Left lung (tissue), 14 donors: ENCODE measurements at places on chromosomes 6 and 20. TPM values are rescaled to one million over a fixed set of nuclear protein-coding genes. Genes with fewer than 3 reads are reported as not detected.
A peak's percentile ranks its signal among the peaks of the same experiment; 100 is the strongest.

DNA sequence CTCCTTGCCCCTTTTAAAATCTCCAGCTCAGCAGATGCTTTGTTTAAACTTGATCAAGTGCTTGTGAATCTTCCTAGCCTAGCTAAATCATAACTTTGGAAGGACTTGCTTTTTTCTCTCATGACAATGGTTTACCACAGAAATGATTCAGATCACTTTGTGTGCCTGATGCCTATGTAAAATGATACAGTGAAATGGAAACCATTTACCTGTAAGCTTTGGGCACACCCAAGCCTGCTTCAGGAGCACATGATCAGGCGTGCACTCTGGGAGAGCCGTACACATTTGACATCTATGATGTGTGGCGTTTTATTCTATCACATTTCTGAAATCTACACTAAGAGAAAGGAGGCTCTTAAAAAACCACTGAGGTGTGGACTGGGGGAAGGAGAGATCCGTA, 41.1 kb downstream of the PTPN1 start:
- H3K4me3 ChIP-seq = no peak overlapping the region
- no peak overlapping the region for H3K27ac ChIP-seq
- no peaks in the 10 kb centered on the region for H3K36me3 ChIP-seq
- no peak for DNase-seq
- H3K27me3 ChIP-seq = no peaks in the 10 kb centered on the region
- peaks cover 14% of the 10 kb centered on the region for H3K4me1 ChIP-seq

The OXT gene
- 0.55 TPM for total RNA-seq

GRCh38 chr6:47631797-47632196, 66.6 kb upstream of the ADGRF4 start:
- H3K27ac ChIP-seq = no peak overlapping the region
- H3K27me3 ChIP-seq = no peaks in the 10 kb centered on the region
- DNase-seq = no peak
- H3K36me3 ChIP-seq = no peaks in the 10 kb centered on the region

GRCh38 chr6:23454080-23454976, 671.7 kb upstream of the NRSN1 start:
- H3K4me3 ChIP-seq = no peak overlapping the region
- no peaks in the 10 kb centered on the region for H3K4me1 ChIP-seq
- no peaks in the 10 kb centered on the region for H3K27me3 ChIP-seq
- no peak overlapping the region for H3K27ac ChIP-seq

- H3K27ac ChIP-seq = no peak overlapping the region
- peak overlapping the region; percentile 18 for H3K4me3 ChIP-seq
- peaks cover 38% of the 10 kb centered on the region for H3K4me1 ChIP-seq
- DNase-seq = peak; percentile 29
Observed at GRCh38 chr6:136921381-136921935, 643 bp upstream of the SLC35D3 start.

DNA sequence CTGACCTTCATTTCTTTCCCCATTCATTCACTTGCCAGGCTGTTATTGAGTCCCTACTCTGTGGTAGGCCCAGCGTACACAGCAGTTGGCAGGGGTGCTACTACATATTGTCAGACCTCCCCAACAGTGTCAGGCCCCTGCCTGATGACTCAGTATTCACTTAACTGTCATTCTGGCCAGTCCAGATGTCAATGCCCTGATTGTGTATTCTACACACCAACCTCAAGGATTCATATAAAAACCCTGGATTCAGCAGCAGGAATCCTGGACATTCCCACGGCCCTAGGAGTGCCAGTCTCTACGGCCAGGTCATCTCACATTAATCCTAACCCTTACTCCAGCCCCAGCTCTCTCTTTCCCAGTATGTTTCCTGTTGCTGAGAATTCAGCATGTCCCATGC, 151.5 kb downstream of the TASP1 start:
- no peaks in the 10 kb centered on the region for H3K27me3 ChIP-seq
- H3K4me3 ChIP-seq = no peak overlapping the region
- DNase-seq = no peak
- no peaks in the 10 kb centered on the region for H3K4me1 ChIP-seq
- no peak overlapping the region for H3K27ac ChIP-seq
- H3K36me3 ChIP-seq = peaks cover 10% of the 10 kb centered on the region
